ENCODE measurements at places on chromosomes 16 and 17. TPM values are rescaled to one million over a fixed set of nuclear protein-coding genes. Genes with fewer than 3 reads are reported as not detected.

KRTAP4-9 gene
- not detected for total RNA-seq

RAMP2 gene
- total RNA-seq: not detected

HBM gene
- not detected for total RNA-seq

CCL16 gene
- total RNA-seq: not detected

PSMD11 gene
- 303 TPM for total RNA-seq

ADPRM gene
- total RNA-seq: 12.3 TPM

VAC14 gene
- 23.8 TPM for total RNA-seq

CALB2 gene
- 11.3 TPM for total RNA-seq

CHST4 gene
- 0.30 TPM for total RNA-seq

CPNE2 gene
- total RNA-seq: 10.0 TPM

TBC1D3G gene
- not detected for total RNA-seq

SRR gene
- total RNA-seq: 39.2 TPM

CCL8 gene
- total RNA-seq: not detected

KRTAP4-8 gene
- not detected for total RNA-seq

FBXW10 gene
- total RNA-seq: 0.06 TPM

MYL4 gene
- total RNA-seq: not detected

MSLN gene
- total RNA-seq: not detected

PRKCB gene
- 3.6 TPM for total RNA-seq

NXN gene
- 45.9 TPM for total RNA-seq

RAB26 gene
- total RNA-seq: 0.11 TPM

RPAIN gene
- total RNA-seq: 119 TPM

RCVRN gene
- total RNA-seq: not detected

TBX21 gene
- total RNA-seq: 0.06 TPM

C1QL1 gene
- 1.2 TPM for total RNA-seq

CDK12 gene
- 19.1 TPM for total RNA-seq

DHRS13 gene
- total RNA-seq: 12.4 TPM

KCNAB3 gene
- 0.29 TPM for total RNA-seq

OMG gene
- not detected for total RNA-seq

DNAAF1 gene
- total RNA-seq: not detected

Measured in Daoy (cell line).